ENCODE measurements at places on chromosomes 2 and 18.

- no peaks in the 10 kb centered on the region for H3K36me3 ChIP-seq
- no peak overlapping the region for H3K27ac ChIP-seq
- H3K4me1 ChIP-seq, result no peaks in the 10 kb centered on the region
- H3K27me3 ChIP-seq, result no peaks in the 10 kb centered on the region
- H3K4me3 ChIP-seq, result no peak overlapping the region
- no peak for DNase-seq
Observed at GRCh38 chr2:109397893-109398292, 215.9 kb downstream of the SEPTIN10 start.

- H3K4me1 ChIP-seq, result no peaks in the 10 kb centered on the region
- H3K36me3 ChIP-seq, result no peaks in the 10 kb centered on the region
- no peak overlapping the region for H3K4me3 ChIP-seq
Observed at GRCh38 chr2:137969418-137969765, 5.1 kb downstream of the HNMT start.

DNA sequence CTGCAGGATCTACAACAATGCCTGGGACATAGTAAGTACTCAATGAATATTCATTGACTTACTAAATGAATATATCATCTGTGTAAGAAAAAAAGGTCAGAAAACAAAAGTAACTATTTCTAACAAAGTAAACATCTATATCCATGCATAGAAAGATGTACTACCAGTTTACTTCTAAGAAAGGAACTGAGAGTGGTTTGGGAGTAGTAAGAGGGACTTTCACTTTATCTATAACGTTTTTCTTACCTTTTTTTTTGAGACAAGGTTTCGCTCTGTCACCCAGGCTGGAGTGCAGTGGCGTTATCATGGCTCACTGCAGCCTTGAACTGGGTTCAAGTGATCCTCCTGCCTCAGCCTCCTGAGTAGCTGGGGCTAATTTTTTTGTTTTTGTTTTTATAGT, 25.7 kb downstream of the DHX57 start:
- DNase-seq, result no peak
- no peaks in the 10 kb centered on the region for H3K27me3 ChIP-seq
- H3K27ac ChIP-seq, result no peak overlapping the region
- H3K4me1 ChIP-seq, result no peaks in the 10 kb centered on the region
- H3K36me3 ChIP-seq, result peaks cover 18% of the 10 kb centered on the region
- H3K4me3 ChIP-seq, result no peak overlapping the region

DNA sequence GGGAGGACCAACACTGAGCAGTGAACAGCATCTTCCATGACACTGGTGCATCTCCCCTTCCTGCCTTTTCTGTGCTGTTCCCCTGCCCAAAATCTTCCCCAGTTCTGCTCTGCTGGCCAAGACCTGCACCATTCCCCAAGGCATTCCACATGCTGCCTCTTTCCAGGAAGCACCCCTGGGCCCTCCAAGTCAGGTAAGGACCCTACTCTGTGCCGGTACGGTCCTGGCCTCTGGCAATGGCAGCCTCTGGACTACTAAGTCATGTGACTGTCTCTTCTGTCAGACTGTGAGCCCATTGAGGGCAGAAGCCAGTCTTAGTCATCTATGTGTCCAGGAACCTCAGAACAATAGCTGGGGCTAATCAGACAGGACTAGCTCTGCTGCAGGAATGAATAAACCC, 282.0 kb downstream of the MYCN start:
- no peak overlapping the region for H3K27ac ChIP-seq
- no peaks in the 10 kb centered on the region for H3K36me3 ChIP-seq
- H3K4me1 ChIP-seq, result peaks cover 8% of the 10 kb centered on the region
- DNase-seq, result no peak

- H3K36me3 ChIP-seq, result no peaks in the 10 kb centered on the region
- H3K27ac ChIP-seq, result no peak overlapping the region
- H3K27me3 ChIP-seq, result no peaks in the 10 kb centered on the region
- H3K4me3 ChIP-seq, result no peak overlapping the region
- peaks cover 2% of the 10 kb centered on the region for H3K4me1 ChIP-seq
Observed at GRCh38 chr2:1969701-1970015, 225.3 kb upstream of the PXDN start.

DNA sequence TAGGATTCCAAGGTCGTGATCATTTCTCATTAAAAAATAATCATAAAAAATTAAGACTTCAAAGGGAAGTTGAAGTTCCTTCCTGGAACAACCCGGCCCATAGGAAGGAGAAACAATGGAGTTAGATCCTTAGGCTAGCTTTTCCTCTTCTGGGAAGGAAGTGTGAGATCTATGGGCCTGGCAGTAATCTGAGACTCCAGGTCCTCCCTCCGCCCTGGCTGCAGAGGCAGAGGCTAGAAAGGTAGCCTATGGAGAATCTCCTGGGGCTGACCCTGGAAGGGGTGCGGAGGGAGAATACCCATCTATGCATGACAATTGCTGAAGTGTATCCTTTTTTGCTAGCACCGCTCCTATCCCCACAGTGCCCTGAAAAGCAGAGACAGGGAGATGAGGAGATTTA, 37.9 kb downstream of the TRIB2 start:
- H3K4me1 ChIP-seq, result peaks cover 5% of the 10 kb centered on the region
- DNase-seq, result peak; percentile 50
- H3K36me3 ChIP-seq, result no peaks in the 10 kb centered on the region
- no peaks in the 10 kb centered on the region for H3K27me3 ChIP-seq

DNA sequence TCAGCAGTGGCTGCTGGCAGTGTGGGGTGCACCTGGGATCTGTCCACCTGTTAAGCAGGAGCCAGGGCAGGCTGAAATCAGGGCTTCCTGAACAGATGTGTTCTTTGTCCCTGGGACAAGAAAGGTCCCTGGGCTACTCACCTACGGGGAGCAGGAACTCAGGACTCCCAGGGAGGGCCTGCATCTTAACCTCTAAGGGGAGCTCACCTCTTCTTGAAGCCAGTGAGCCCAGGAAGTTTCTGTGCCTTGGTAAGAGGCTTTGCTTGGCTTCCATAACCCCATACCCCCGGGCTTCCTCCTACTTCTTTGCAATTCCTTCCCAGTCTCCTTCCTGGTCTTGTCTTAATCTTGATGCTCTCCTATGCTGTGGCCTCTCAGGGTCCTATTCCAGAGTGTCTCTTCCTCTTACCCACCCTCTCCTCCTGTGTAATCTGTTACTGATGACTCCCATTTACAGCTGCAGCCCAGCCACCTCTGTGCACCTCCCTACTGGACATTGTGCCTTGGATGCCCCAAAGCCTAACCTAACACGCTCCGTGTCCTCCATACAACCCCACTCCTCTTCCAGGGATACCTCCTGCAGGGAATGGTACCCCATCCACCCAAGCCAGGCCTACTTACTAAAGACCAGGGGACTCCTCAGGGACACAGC, 55.7 kb upstream of the MAPRE3 start:
- no peak overlapping the region for H3K4me3 ChIP-seq
- no peaks in the 10 kb centered on the region for H3K27me3 ChIP-seq
- H3K4me1 ChIP-seq, result peaks cover 17% of the 10 kb centered on the region
- no peaks in the 10 kb centered on the region for H3K36me3 ChIP-seq

DNA sequence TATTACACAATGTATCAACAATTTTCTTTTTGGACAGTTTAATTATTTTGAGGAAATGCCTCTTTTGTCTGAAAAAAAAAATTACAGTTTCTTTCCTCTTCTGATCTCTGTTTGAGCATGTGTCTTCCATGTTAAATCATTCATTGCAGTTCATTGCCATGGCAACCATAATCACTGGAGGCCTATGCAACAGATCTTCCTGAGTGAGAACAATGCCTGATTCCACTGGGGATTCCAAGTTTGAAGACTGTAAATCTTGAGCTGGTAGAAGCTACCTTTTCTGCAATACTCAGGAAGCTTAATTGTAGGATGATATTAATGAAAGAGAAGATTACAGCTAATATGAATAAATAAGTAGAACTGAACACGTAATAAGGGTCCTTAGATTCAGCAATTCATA, 721.4 kb upstream of the CNTNAP5 start:
- no peaks in the 10 kb centered on the region for H3K36me3 ChIP-seq
- DNase-seq, result no peak
- H3K27me3 ChIP-seq, result no peaks in the 10 kb centered on the region
- no peak overlapping the region for H3K27ac ChIP-seq

DNA sequence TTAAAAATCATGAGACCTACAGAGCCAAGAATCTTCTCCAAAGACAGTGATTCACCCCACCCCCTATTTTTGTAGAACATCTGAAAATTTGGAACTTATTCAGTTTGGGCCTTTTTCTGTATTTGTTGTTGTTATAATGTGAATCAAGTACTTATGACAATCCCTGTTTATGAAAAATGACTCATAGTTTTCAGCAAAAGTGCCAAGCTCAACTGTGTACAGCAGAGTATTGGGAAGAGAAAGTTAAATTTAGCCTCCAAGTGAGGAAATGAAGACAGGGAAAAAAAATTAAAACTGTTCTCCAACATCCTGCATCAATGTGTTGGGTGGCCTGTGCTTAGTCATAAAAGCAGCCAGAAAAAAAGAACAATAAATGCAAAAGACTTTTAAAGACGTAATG, 46.2 kb downstream of the LRATD1 start:
- no peak overlapping the region for H3K27ac ChIP-seq
- H3K36me3 ChIP-seq, result no peaks in the 10 kb centered on the region
- no peak overlapping the region for H3K4me3 ChIP-seq
- H3K27me3 ChIP-seq, result no peaks in the 10 kb centered on the region

- H3K27me3 ChIP-seq, result no peaks in the 10 kb centered on the region
- H3K27ac ChIP-seq, result no peak overlapping the region
- no peak overlapping the region for H3K4me3 ChIP-seq
- DNase-seq, result no peak
- no peaks in the 10 kb centered on the region for H3K36me3 ChIP-seq
Observed at GRCh38 chr2:2899826-2900225, 477.8 kb downstream of the EIPR1 start.

DNA sequence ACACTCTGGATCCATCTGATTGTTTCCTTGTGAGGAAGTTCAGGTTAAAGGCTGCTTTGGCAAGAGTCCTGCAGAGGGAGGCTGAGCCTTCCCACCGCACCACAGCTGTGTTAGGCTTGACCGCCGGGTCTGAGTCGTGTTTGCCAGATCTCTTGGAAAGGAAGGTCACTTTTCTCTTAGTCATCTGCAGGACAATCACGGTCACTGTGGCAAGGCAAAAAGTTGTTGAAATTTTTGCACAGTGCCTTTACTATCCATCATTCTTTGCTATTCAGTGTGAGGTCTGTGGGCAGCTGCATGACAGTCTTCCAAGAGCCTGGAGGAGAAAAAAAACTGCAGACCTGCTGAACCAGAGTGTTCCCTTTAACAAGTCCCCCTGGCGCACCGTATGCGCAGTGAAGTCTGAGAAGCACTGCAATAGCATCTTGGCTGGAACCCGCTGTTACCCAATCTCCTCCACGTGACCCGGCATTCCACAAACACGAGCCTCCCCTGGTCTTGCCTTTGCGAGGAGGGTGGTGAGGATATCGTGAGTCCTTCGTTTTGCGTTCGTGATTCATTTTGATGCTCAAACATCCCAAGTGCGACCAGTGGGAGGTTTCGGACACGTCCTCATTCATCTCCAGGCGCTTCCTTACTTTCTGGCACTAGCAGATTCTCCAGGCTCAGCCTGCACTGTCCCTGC, 23.0 kb downstream of the BIN1 start:
- H3K27me3 ChIP-seq, result no peaks in the 10 kb centered on the region
- no peak for DNase-seq
- no peak overlapping the region for H3K4me3 ChIP-seq
- H3K4me1 ChIP-seq, result no peaks in the 10 kb centered on the region
- H3K36me3 ChIP-seq, result no peaks in the 10 kb centered on the region

GRCh38 chr2:138537170-138537915, 35.8 kb downstream of the SPOPL start:
- no peaks in the 10 kb centered on the region for H3K4me1 ChIP-seq
- no peak overlapping the region for H3K27ac ChIP-seq
- no peak for DNase-seq
- no peaks in the 10 kb centered on the region for H3K27me3 ChIP-seq
- no peak overlapping the region for H3K4me3 ChIP-seq

GRCh38 chr2:68225119-68225632, 27.2 kb downstream of the PPP3R1 start:
- DNase-seq, result peak; percentile 7
- no peaks in the 10 kb centered on the region for H3K4me1 ChIP-seq
- H3K27ac ChIP-seq, result no peak overlapping the region

DNA sequence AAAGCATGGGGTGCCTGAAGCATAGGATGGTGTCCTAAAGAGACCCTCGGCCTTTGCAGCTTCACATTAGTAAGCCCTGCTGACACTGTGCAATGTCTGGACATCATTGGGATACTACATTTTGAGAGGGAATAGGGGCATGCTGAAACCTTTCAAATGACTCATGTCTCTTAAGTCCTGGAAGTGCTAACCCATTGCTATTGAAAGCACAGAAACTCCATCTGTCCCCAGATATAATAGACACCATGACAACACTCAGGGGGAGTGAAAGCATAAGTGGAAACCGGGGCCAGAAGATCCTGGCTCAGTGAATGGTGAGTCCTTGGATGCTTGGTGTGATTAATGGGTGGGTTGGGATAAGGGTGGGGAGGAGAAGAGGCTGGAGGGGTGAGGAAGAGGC, 595.5 kb upstream of the ID2 start:
- DNase-seq, result no peak
- H3K27ac ChIP-seq, result no peak overlapping the region
- no peaks in the 10 kb centered on the region for H3K36me3 ChIP-seq
- H3K27me3 ChIP-seq, result no peaks in the 10 kb centered on the region
- no peaks in the 10 kb centered on the region for H3K4me1 ChIP-seq

DNA sequence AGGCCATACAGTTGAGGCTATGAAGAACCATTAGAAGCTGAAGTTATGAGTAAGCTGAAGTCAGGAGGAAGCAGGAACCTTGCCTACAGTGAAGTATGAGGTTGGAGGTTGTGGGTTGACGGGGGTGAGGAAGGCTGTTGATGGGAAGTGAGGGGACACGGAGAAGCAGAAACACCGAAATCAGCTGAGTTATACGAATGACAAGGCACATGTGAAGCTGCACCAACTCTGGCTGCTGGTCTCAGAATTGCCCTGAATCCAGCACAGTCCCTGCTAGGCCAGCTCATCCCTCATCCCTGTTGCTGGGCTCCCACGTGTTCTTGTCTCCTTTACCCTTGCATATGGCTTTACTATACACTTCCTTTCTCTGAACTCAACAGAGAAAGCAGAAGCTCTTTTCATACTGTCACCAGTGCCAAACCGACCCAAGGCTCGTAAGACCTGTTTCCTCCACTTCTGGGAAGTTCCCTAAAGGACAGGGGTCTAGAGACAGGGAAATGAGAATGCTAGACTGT, 9.2 kb upstream of the TMEM247 start:
- H3K27me3 ChIP-seq, result no peaks in the 10 kb centered on the region
- no peaks in the 10 kb centered on the region for H3K36me3 ChIP-seq
- no peaks in the 10 kb centered on the region for H3K4me1 ChIP-seq
- no peak for DNase-seq
- H3K27ac ChIP-seq, result no peak overlapping the region

- no peak overlapping the region for H3K27ac ChIP-seq
Observed at GRCh38 chr2:217732992-217733391, 269.8 kb downstream of the TNS1 start.

GRCh38 chr2:35997488-35997887, 358.1 kb upstream of the CRIM1 start:
- H3K27ac ChIP-seq, result no peak overlapping the region
- no peak overlapping the region for H3K4me3 ChIP-seq
- DNase-seq, result no peak
- no peaks in the 10 kb centered on the region for H3K36me3 ChIP-seq
- H3K27me3 ChIP-seq, result peaks cover 1% of the 10 kb centered on the region
